ENCODE measurements at places on chromosomes 2 and 18.

- no peak for DNase-seq
These were observed 369.6 kb downstream of the NCKAP5 start for GRCh38 chr2:133198678-133199077.

DNA sequence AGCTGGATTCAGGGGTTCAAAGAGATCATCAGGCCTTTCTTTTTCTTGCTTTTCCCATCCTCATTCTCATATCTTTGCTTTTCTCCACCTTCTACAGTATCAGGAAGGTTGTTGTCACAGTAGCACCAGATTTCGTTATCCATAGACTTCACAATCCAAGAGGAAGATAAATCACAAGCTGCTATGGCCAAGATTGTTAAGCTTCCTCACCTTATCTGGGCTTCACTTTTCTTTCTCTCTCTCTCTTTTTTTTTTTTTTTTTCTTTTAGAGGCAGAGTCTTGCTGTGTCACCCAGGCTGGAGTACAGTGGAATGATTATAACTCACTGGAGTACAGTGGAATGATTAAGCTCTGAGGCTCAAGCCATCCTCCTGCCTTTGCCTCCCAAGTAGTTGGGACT lies 93.5 kb downstream of the TTC27 start:
- no peak for DNase-seq

GRCh38 chr18:57052173-57052572 lies 94.7 kb upstream of the BOD1L2 start:
- no peak for DNase-seq

- DNase-seq, result no peak
These were observed 265.5 kb downstream of the CYRIA start for GRCh38 chr2:16400127-16400623.

DNA sequence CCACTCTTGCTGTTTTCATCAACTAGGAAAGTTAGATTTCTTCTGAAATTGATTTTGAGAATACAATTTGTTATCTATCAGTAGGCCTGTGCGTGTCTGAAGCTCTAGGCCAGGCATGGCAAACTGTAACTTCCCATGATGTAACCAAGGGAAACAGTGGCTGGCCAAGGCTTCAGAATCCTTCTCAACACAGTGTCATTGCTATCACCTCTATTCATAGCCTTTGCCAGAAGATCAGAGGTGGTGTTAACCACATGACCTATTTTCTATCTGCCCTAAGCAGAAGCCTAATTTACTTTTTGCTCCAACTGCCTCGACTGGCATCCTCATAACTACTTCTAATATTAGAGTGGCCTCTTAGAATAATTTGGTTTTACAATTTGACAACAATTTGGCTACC lies 2.5 kb downstream of the ITGB6 start:
- DNase-seq, result no peak

- DNase-seq, result peak; percentile 33
These were observed 123.2 kb downstream of the RBM43 start for GRCh38 chr2:151138507-151138906.

GRCh38 chr18:52054324-52054723 lies 285.7 kb upstream of the DCC start:
- no peak for DNase-seq

GRCh38 chr2:216596980-216597509 lies 36.2 kb upstream of the IGFBP2 start:
- no peak for DNase-seq

GRCh38 chr2:100983201-100983600 lies 18.9 kb upstream of the RPL31 start:
- no peak for DNase-seq

- no peak for DNase-seq
These were observed 519.9 kb downstream of the RNF144A start for GRCh38 chr2:7437141-7437540.

GRCh38 chr2:17644997-17645720 lies 104.7 kb downstream of the VSNL1 start:
- no peak for DNase-seq
